Thoracic aorta endothelial cell (primary cell): ENCODE measurements at places on chromosomes 3 and 15. TPM values are rescaled to one million over a fixed set of nuclear protein-coding genes. Genes with fewer than 3 reads are reported as not detected.

The MUC20 gene
- total RNA-seq: not detected in 2 replicates

The CRABP1 gene
- not detected in 2 replicates for total RNA-seq

The TMEM207 gene
- not detected in 2 replicates for total RNA-seq

The SLC26A6 gene
- 15.3 and 21.5 TPM in 2 replicates for total RNA-seq

The GOLGA6B gene
- not detected in 2 replicates for total RNA-seq

The SI gene
- total RNA-seq: not detected in 2 replicates

The ANKRD34C gene
- total RNA-seq: not detected in 2 replicates

The ZBTB20 gene
- total RNA-seq: 14.4 and 21.8 TPM in 2 replicates

The IL17RE gene
- total RNA-seq: 0.13 and 0.29 TPM in 2 replicates

The STRIT1 gene
- not detected in 2 replicates for total RNA-seq

The HRH1 gene
- total RNA-seq: 12.1 and 14.5 TPM in 2 replicates

The HESX1 gene
- 0.40 and 0.43 TPM in 2 replicates for total RNA-seq

The KBTBD13 gene
- total RNA-seq: not detected in 2 replicates

The CFAP92 gene
- 0.07 TPM in 1 of 2 replicates, not detected in the other for total RNA-seq

The TMCO5A gene
- not detected in 2 replicates for total RNA-seq
